Ovary (tissue), 10 donors: ENCODE measurements at places on chromosomes 5 and 9.

DNA sequence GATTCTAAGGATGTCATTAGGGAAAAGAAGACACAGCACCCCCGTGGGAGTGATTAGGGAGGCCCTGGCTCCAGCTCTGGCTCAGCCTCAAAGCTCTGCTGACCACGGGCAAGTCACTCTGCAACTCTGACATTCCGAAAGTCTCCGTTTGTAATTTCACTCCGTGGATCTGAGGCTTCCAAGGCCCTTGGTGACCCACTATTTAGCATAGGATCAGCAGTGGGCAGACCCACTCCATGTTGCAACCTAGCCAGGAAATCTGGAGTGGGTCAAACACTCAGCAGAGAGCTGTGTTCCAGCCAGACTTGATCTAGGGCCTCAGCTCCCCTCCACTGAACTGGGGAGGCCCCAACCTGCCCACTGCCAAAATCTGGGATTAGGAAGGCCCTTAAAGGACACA is 11.8 kb downstream of the PHF19 start:
- DNase-seq, result no peak

- DNase-seq, result peak; percentile 32
Observed at GRCh38 chr9:131997779-131998178, 81.9 kb downstream of the MED27 start.

DNA sequence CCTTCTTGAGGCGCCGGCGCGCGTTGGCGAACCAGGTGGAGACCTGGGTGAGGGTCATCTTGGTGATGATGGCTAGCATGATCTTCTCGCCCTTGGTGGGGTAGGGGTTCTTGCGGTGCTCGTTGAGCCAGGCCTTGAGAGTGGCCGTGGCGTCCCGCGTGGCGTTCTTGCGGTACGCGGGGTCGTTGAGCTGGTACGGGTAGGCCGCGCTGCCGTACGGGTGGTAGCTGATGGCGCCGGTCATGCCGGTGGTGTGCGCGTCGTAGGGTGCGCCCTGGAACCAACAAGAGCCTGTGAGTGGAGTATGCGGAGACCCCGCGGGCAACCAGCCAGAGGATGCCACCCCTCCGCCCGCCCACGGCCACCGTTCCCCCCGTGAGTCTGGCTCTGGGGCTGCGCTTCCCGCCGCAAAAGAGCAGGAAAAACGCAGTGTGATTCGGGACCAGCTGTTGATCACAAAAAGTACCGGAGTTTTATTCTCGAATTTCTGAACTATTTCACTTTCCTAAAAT is 1.9 kb downstream of the IRX2 start:
- no peak for DNase-seq

DNA sequence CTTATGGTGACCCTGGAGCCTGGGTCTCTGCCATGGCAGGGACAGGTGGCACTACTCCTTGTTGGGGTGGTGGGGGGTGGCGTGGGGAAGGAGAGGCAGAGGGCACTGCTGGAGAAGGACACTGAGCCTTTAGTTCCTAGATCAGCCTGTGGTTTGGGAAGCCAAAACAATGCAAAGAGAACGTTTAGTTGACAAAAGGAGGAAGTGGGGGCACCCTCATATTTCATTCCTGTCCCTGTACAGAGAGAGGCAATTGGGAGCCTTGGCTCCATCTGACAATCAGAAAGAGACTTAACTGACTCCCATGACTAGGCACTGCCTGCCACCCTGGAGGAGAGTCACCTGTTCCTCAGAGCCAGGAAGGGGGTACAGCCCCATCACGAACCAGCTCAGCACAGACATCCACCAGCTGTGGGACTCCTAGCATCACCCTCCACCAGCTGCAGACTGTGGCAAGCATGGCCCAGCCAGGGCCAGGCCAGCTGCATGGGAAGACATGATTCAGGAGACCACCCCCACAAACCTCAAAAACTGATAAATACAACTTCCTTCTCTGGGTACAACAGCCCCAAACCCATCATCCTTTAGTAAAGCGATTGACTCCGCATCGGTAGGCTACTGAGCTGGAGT is 257.5 kb downstream of the HSPA4 start:
- no peak for DNase-seq

DNA sequence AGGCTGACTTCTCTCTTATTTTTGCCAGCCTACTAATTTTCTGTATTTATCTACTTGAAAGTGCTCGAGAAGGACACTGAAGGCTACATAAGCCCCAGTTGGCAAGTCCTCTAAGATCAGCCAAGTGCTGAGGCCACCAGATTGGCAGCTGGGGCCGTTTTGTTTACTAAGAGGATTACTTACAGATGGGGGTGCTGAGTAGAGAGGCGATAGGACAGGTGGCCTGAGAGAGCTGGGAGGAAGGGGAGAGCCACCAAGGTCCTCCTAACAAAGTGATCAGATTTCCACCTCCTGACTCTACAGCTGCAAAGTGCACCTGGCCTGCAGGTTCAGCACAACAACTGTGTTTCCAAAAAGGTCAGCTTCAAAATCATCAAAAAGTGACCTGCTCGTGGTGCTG is 32.9 kb downstream of the FRMD3 start:
- DNase-seq, result no peak
